ENCODE measurements at places on chromosomes 7 and 10.

GRCh38 chr10:49526619-49527018 is 12.3 kb downstream of the ERCC6 start:
- DNase-seq: no peak

DNA sequence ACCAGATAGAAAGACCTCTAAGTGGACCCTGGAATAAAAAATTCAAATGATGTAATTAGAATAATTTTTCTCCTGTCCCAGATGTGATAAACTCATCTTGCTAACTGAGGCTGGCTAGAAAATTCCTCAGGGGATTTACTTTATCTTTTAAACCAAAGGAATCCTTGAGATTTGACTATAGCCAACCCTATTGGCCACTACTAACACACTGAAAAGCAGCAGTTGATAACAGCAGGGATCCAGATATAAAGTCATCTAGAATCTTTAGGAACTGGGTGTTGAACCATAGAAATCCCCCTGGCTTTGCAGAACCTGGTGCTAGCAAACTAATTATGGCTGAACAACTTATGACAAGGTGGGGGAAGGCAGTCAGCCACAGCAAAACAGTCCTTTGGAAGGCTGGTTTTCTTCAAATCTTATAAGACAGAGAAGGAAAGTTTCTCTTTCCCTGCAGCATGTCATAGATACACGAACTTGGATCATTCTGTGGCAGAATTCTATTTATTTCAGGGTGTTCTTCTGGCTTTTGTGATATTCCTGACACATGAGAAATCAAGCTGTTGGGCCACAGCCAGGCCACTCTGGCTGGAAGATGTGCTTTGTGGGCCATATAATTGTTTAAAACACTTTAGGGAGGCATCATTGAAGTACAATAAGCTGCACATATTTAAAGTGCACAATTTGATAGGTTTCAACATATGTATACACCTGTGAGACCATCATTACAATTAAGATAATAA is 643.6 kb downstream of the SORCS3 start:
- no peak for DNase-seq

DNA sequence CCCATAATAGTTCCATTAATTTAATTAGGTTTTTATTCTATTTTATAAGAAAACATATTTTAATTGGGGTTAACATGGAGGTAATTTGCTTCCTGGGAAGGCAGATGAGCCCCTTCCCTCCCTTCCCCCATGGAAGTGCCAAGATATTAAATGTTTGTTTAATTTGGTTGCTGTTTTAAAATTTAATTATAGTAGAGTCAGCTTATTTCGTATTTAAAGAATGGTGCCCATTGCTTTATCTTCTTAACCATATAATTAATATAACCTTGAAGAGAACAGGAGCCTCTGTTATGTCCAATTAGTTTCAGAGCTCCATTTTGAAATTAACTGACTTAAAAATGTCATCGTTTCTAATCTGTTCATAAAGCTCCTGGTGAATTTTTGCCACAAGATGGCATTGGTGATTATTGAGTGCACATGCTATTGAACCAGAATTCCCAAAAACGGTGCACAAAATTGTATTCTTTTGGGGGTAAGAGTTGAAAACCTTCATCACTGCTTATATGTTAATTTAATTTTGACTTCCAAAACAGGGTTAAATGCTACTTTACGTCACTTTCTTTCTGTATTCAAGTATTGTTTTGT is 26.0 kb downstream of the KLHDC10 start:
- DNase-seq: no peak

- no peak for DNase-seq
Observed at GRCh38 chr10:16989826-16990293, 139.8 kb downstream of the CUBN start.

- no peak for DNase-seq
Observed at GRCh38 chr7:7119729-7120128, 62.6 kb upstream of the C1GALT1 start.

- DNase-seq: no peak
Observed at GRCh38 chr7:118005026-118005425, 131.8 kb upstream of the CTTNBP2 start.
